ENCODE measurements at places on chromosomes 4 and X.

DNA sequence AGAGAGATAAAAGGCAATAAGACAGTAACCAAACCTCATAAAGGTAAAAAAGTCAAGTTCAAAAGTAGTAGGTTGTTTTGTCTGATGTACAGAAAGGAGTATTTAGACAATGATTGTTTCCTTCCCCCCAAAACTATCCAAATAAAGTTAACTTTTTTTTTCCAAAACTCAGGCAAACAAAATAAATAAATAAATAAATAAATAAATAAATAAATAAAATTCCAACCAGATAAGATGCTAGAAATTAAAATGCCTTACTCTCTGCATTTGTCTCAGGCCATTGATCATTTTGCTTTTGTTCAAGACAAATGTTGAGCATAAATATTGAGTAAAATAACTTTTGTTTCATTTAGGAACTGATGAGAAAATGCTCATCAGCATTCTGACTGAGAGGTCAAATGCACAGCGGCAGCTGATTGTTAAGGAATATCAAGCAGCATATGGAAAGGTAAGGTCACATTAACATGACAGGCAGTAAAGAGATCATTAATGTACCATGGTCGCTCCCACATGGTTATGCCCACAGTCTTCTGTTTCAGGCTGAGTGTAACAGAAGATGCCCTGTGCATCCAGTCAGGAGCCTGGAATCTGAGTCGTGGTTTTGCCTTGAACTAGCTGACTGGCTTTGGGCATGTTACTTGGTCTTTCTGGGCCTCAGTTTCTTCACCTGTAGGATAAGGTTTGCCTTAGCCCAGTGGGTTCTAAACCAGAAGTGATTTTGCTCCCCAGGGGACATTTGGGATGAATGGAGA is 27.3 kb downstream of the ANXA3 start:
- no peak for DNase-seq

- DNase-seq = no peak
These were observed 53.1 kb downstream of the FAM114A1 start for GRCh38 chr4:38920677-38921076.

DNA sequence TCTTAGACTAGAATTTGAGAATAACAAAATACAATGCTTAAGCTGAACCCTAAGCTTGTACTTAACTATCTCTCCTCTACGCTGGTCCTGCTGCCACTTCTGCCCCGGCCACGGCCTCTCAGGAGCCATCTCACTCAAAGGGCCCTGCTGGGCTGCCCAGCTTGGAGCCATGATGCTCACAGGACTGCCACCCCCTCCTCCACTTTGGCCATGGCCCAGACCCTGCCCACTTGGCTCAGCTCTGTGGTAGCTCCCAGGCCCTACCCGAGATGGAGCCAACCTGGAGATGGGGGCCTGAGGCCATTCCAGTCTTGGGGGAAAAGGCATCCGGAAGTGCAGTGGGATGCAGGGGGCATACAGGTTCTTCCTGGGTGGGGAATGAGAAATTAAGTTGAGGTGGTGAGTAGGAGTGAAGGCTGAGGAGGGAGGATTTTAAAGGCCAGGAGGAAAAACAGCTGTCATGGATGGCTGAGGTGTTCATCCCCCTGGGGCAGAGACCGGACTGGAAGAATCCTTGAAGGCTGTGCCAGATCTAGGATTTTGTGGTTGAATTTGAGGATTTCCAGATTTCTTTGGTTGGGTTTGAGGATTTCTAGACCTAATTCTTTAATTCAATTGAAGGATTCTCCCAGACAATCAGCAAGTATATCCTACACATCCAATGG is 824 bp downstream of the SASH3 start:
- DNase-seq = no peak

GRCh38 chr4:41199788-41200187 is 14.6 kb downstream of the APBB2 start:
- no peak for DNase-seq

GRCh38 chrX:134388161-134389109 is 71.5 kb upstream of the HPRT1 start:
- DNase-seq = no peak

GRCh38 chrX:23817979-23818336 is 35.0 kb downstream of the SAT1 start:
- DNase-seq = no peak

DNA sequence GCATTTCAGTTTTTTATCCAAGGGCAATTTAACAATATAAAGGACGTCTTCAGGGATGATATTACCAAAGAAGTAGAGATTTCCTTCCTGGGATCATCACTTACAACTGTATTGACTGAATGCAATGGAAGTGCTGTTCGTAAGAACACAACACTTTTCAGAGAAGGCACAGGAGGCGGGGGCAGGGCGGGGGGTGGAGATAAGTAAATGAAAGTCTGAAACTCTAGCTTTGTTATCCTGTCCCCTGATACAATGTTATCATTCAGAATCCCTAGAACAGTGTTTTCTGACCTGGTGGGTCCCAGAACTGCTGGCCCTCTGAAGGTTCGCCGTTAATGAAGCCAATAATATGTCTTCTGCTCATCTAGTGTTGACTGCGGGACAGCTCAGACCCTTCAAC is 124.6 kb downstream of the NSUN7 start:
- no peak for DNase-seq

- no peak for DNase-seq
These were observed 8.2 kb downstream of the ADRA2C start for GRCh38 chr4:3774253-3774883.

- DNase-seq = no peak
These were observed 48.7 kb upstream of the SRD5A3 start for GRCh38 chr4:55297346-55297745.

GRCh38 chr4:158131027-158131426 is 41.8 kb downstream of the GASK1B start:
- DNase-seq = peak; percentile 70

All from AG08395 (cell line).